ENCODE measurements at places on chromosomes 2 and 18. TPM values are rescaled to one million over a fixed set of nuclear protein-coding genes. Genes with fewer than 3 reads are reported as not detected.
A peak's percentile ranks its signal among the peaks of the same experiment; 100 is the strongest.

The FAM124B gene
- not detected for total RNA-seq

DNA sequence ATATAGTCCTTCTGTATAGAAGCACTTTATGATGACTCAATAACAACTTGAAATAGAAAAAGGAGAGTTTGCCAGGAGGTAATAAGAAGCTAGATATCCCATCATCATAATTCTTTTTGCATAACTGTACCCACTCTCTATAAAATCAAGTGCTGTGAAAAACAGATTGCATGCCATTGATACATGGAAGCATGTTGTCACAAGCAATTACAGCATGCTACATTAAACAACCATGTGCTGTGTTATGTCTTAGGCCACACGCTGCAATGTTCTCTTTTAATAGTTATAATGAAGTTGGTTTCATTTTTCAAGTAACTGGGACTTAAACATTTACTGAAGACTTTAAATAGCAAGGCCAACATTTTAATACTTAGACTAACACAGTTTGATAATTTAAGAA lies 264.2 kb downstream of the RPRM start:
- no peak for DNase-seq

The LRRC30 gene
- not detected for total RNA-seq

- peak; percentile 44 for DNase-seq
Measured at GRCh38 chr2:19899985-19900930, 1.5 kb downstream of the TTC32 start.

DNA sequence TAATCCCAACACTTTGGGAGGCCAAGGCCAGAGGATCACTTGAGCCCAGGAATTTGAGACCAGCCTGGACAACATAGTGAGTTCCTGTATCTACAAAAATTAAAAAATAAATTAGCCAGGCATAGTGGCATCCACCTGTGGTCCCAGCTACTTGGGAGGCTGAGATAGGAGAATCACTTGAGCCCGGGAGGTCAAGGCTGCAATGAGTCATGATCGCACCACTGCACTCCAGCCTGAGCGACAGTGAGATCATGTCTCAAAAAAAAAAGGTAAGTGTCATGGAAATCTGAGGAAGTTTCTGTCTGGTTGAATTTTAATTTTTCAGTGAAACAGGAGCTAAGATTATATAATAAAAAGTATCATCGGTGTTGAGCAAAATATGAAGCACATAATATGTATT lies 2.5 kb upstream of the C2orf15 start:
- DNase-seq = no peak
